ENCODE measurements at places on chromosomes 4 and X. TPM values are rescaled to one million over a fixed set of nuclear protein-coding genes. Genes with fewer than 3 reads are reported as not detected.
A peak's percentile ranks its signal among the peaks of the same experiment; 100 is the strongest.

GPRASP1 gene
- polyA plus RNA-seq = 0.12 TPM

NEK1 gene
- polyA plus RNA-seq = 3.4 TPM

DNA sequence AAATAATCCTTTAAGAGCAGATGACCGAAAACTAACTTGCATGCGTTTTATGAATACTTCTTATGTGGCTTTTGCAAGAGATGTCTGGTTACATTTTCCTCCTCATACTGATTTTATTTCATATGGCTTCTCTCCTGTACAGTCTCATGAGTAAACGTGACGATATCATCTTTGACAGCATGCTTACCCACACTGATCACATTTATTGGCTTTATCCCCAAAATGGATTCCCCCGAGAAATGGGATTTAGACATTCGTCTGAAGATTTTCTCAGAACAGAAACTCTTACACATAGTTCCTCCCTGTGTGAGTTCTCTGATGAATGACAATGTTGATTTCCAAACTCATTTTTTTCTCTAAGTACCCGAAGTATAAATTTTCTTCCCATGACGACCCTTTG, 939.7 kb upstream of the LCORL start:
- DNase-seq = no peak

DNA sequence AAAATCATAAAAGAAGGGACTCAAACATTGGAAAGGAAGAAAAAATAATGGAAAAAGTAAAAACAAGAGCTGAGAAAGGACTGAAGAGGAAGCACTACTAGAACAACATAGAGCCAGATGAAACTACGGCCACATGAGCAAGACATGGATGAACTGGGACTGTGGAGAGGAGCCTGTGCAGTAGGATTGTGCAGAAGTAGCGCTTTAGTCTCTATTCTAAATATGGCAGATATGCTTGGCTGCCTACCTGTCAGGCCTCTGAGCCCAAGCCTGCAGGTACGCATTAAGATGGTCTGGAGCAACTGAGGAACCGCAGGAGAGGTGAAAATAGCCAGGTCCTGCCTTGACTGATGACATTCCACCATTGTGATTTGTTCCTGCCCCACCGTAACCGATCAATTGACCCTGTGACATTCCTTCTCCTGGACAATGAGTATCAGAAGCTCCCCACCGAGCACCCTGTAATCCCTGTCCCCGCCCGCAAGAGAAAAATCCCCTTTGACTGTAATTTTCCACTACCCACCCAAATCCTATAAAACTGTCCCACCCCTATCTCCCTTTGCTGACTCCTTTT, 154.3 kb downstream of the CAMK2D start:
- no peak for DNase-seq

DNA sequence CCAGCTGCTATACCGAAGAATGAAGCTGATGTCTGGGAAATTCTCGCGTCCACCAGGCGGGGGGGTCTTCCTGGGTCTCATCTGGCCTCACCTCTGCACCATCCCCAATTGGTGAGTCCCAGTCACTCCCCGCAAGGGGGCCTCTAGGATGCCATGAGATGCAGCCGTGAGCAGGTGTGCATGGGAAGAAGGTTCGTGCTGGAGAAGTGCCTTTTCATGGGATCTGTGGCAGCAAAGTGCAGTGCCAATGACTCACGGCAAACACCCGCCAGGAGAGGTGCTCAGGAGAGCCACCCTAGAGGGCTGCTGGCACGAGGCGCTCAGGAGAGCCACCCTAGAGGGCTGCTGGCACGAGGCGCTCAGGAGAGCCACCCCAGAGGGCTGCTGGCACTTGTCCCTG, 55.1 kb downstream of the CPZ start:
- no peak for DNase-seq

DNA sequence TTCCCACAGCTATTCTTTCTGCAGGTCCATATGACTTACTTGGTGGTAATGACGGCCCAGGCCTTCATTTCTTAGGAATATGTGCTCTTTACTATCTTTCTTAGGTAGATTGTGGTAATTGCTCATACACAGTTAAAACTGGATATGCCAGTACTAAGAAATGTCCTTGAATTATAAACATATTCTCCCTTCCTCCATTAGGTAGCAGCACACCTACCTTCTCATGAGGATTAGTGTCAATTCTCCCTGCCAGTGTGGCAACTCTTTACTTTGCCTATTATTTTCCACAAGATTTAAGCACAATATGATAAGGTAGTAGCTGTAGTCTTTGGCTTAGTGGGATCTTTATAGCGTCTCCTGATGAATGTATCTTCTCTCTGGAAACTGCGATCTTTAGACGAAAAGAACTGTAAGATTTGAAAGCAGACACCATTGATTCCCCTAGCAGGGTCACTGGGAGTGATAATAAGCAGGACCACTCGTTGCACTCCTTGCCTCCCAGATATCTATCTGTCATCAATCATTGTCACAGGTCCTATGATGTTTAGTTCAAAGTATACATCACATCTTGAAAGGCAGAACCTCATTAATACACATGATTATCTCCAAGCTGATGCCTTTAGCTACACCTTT, 1240.7 kb downstream of the C4orf33 start:
- DNase-seq = peak; percentile 20

RS1 gene
- not detected for polyA plus RNA-seq

- no peak for DNase-seq
Measured at GRCh38 chr4:92128676-92129075, 175.1 kb upstream of the GRID2 start.

GRCh38 chr4:118589471-118590055, 95.6 kb upstream of the METTL14 start:
- no peak for DNase-seq

DNA sequence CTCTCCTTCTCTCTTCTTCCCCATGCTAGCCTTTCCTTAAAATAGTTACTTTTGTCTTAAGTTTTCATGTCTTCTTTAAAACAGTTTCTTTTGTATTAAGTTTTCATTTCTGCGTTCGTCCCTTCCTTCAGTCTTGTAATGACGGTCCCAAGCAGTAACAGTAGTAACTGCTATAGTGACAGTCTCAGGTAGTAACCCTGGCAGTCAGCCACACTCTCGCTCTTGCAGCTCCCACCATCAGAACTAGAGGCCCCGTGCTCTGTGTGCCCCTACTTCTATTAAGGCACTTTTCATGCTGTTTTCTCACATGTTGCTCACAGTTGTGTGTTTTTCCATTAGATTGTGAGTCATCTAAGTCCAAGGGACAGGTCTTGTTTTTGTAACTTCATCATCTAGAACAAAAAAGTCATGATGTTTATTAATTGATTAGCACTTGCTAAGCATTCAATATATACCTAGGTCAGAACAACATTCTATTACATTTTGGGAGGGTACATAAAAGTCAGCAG, 49.3 kb downstream of the C4orf33 start:
- DNase-seq = no peak

GRCh38 chrX:70485466-70485865, 40.8 kb downstream of the DLG3 start:
- DNase-seq = no peak

DNA sequence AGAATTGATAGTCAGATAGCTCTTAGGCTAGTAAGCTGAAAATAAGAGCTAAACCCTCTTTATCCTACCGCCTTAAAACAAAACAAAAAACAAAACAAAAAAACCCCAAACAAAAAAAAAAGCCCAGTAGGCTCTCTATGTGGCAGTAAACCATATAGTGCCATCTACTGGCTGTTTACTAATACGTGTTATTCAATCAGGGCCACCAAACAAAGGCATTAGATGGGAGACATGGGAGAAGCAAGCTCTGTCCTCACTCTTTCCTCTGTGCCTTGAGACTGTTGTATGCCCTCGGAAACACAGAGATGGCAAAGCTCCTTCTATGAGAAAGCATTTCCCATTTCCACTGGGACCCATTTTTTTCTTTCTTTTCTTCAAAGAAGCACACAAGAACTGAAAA, 148.8 kb upstream of the MID1 start:
- DNase-seq = no peak

DNA sequence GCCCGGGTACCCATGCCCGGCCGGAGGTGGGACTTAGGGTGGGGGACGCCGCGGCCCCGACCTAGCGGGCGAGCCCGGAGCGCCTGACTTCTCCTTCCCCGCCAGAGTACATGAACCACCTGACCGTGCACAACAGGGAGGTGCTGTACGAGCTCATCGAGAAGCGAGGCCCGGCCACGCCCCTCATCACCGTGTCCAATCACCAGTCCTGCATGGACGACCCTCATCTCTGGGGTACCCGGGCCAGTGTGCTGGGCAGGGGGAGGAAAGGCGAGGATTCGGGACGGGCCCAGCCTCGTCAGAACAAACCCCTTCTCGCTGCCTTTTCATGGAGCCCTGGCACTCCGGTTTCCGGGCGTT, 622 bp downstream of the TAFAZZIN start:
- DNase-seq = no peak

DNA sequence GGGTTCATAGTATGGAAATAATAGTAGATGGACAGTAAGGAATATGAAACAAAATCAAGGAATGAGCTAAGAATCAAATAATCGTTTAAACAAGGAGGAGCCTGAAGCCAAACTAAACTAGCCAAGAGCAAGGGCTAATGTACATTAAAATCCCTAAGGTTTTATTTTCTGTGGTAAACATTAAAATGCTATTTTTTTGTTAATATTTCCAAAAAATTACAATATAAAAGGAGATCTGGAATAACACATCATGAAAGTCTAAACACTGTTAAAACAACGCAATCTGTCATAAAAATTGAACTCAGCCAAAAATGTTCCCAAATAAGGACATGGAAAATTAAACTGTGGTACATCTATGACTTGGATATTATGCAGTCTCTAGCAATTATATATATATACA, 188.2 kb downstream of the RNF150 start:
- no peak for DNase-seq

DNA sequence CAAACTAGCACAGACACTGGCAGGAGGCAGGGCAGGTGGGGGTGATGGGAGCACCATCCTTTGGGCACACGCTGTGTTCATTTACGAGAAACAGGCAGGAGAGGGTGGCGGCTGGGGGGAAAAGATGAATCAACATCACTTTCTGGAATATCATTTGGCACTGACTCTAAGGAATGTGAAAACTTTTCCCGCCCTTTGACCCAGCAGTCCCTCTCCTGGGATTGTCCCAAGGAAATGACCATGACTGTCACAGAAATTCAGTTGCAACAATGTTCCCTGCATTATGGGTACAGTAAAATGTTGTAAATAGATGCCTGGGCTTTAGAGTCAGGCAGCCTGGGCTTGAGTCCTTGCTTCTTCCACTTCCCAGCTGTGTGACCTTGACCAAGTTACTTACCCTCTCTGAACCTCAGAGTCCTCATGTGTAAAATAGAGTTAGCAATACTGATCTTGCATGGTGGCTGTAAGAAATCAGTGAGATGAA, 58.6 kb downstream of the ABLIM2 start:
- no peak for DNase-seq

DNA sequence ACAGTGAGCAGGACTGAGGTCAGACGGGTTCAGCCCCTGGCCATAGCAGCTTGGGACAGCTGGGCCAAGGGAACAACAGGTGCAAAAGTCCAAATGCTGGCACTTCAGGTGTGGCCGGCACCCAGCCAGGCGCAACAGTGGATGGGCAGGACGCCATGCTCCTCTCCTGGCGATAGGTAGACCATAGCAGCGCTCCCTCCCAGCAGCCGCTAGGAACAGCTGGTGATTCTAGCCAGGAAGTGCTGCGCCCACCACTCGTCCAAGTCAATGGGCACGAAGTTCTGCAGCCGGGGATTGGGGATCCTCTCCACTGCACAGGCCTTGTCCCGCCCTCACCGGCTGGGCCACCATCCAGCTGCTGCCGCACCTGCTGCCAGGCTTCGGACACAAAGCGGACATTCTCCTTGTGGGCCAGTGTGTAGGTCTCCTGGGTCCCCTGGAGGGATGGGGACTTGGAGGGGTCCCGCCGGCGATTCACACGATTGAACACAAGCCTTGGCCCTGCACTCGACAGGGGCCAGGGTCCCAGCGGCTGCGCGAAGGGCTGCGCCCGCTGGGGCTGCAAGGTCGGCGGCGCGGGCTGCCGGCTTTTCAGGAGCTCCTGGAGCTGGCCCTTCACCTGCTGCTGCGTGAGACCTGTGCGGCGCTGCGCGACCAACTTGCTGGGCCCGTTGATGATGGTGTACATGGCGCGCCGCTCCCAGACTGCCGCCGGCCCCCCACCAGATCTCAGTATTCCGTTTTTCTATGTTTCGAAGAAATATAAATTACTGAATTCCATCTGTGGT, 227.5 kb upstream of the STK26 start:
- DNase-seq = no peak

- DNase-seq = no peak
Measured at GRCh38 chr4:78949735-78950134, 10.5 kb upstream of the PAQR3 start.

DNA sequence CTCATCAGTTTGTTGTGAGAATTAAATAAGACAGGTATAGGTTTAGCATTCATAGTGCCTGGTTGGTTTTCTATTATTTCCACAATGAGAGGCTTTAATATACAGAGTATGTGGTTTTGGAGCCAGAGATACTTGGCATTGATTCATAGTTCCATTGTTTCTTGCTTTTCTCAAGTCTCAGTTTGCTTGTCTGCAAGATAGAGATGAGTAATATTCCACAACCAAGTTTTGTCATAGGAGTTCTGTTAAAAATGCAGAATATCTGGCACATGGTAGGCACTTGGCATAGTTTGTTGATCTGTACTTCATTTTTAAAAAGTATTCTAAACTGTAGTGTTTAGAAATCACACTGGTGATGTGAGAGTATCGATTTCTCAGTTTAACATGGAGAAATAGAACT, 37.5 kb upstream of the EDA2R start:
- peak; percentile 64 for DNase-seq

DNA sequence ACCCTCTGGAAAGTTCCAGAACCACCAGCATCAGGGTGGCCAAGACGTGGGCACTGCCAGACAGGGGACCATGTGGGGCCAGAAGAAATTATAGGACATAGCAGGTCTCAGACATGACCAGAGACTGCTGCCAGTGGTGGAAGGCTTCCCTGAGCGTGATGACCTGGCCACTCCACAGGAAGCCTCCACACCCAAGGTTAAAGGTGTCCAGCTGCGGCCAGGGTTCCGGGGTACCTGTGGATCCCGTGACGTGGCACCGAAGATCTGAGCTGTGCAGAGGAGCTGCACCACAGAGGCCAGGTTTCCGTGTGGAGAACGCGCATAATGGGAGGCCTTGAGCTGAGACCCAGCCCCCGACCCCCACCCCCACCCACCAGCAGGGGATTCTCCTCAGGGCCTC, 16.4 kb upstream of the CTBP1 start:
- DNase-seq = no peak

PROM1 gene
- not detected for polyA plus RNA-seq

- DNase-seq = no peak
Measured at GRCh38 chr4:121764303-121764701, 662 bp downstream of the SMIM43 start.

SPARCL1 gene
- not detected for polyA plus RNA-seq

DNA sequence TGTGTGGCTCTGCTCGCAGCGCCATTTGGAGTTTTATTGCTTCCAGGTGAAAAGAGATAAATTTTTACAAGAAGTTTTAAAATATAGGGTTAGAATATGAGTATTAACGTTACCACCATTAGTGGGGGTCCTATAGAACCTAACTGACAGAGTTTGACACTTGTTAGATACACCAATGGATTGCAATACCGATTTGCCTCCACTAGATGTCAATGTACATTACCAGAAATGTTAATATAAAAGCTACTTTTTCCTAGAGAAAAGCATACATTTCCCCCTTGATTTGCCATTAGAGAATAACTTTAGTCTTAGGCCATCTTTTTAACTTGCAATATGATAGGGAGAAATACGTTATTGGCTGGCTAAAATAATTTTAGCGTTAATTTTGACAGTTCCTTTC, 108.4 kb downstream of the LINC00632 start:
- DNase-seq = peak; percentile 1

All from foreskin keratinocyte (primary cell).